ENCODE measurements at places on chromosomes 1 and 21.

DNA sequence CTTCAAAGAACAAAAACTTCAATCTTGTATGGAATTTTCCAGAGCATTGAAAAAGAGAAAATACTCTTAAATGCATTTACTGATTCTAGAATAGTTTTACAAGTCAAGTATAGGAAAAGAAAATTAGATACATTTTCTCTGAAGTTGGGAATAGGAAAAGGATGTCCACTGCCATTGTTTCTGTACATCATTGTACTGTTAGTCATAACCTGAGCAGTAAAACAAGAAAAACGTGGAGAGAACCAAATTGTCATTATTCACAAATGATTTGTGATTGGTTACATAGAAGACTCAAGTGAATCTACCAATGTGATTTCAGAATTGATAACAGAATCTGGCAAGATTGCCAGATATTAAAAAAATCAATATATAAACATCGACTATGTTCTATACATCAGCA, 27.4 kb downstream of the PRKACB start:
- no peak for DNase-seq

- no peak for DNase-seq
These were observed 50.7 kb downstream of the IRF2BP2 start for GRCh38 chr1:234559152-234559901.

GRCh38 chr1:61626816-61627215, 98.1 kb downstream of the TM2D1 start:
- DNase-seq = no peak

GRCh38 chr1:117501281-117501680, 104.6 kb upstream of the TENT5C start:
- no peak for DNase-seq

- DNase-seq = no peak
These were observed 51.3 kb downstream of the UBE4B start for GRCh38 chr1:10084045-10084444.

GRCh38 chr21:41877901-41878830, 978 bp downstream of the PRDM15 start:
- peak; percentile 26 for DNase-seq

DNA sequence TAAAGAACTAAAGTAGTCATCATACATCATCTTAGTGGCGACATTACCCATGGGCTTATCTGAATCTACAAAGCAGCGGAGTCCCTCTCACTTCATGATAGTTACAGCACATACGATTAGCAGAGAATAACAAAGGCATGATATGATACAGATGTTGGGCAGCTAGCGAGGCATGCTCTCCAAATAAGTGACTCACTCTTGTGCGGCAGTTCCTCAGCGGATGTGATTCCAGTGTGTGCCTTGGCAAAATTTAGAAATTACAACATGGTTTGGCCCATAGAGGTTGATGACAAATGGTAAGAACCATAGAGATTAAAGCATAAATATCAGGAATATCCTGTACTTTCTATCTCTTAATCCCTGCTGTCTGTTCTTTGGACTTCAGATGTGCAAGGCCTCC, 48.1 kb upstream of the PAXBP1 start:
- no peak for DNase-seq

GRCh38 chr1:160981584-160982411, 27.2 kb upstream of the ITLN2 start:
- no peak for DNase-seq

GRCh38 chr1:33687000-33687399, 176.9 kb upstream of the HMGB4 start:
- DNase-seq = no peak

GRCh38 chr1:224383218-224383617, 26.5 kb downstream of the CNIH4 start:
- no peak for DNase-seq

GRCh38 chr21:46326110-46326703, 2.3 kb downstream of the PCNT start:
- no peak for DNase-seq

DNA sequence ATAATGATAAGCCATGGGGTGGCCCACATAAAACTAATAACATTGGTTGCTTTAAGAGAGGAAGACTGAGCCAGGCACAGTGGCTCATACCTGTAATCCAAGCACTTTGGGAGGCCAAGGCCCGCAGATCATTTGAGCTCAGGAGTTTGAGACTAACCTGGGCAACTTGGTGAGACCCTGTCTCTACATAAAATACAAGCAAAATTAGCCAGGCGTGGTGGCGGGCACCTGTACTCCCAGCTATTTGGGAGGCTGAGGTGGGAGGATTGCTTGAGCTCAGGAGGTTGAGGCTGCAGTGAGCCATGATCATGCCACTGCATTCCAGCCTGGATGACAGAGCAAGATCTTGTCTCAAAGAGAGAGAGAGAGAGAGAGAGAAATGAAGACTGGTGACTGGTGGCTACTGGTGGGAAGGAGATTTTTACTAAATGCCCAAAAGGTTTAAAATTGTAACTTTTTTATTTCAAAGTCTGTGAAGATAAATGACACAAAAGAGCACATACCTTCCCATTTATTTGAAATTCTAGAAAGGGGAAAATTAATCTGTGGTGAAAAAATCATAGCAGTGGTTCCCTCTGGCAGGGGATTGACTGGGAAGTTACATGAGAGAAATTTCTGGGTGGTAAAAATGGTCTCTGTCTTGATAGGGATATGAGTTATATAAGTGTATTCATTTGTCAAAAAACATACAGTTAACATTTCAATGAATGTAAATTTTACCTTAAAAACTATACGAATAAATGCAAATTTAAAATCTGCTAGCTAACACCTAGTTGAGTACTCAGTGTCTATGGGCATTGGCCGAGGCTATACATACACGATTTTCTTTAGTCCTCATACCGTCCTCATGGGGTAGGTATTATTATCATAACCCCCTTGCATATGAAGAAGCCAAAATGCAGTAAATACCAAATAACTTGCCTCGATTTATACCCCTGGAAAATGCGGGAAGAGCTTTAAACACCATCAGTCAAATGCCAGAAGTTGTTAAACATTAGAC, 2.2 kb upstream of the NBPF1 start:
- no peak for DNase-seq
